ENCODE measurements at places on chromosomes 1 and 21.
A peak's percentile ranks its signal among the peaks of the same experiment; 100 is the strongest.

DNA sequence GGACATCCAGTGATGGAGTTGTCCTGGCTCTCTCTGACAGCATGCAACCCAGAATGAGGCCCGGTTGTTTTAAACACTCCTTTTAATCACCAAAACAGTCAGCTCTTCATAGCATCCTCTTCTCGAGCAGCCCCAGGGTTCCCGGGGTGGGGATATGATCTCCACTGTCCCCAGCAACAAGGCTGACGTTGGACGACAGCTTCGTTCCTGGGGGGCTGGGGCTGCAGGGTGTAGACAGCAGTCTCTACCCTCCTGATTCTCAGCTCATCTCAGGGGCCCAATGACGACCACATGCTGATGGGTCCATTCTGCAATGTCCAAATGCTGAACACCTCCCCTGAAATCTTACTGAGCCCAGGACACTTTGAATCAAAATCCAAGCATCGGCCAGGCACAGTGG lies 27.0 kb downstream of the TRIM11 start:
- DNase-seq = no peak

DNA sequence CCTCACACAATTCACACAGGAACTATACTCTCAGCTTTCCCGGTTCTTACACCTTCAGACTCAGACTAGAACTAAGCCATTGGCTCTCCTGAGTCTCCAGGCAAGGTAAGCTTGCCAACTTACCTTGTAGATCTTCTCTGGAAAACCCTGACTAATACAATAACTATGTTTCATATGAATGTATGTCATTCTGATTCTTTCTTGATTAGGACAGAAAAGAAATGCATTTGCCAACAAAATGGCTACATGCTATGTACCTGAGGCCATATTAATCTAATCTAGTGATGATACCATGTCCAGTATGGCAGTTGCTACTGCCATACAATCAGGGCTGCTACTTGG lies 9.8 kb upstream of the ZSWIM5 start:
- no peak for DNase-seq

DNA sequence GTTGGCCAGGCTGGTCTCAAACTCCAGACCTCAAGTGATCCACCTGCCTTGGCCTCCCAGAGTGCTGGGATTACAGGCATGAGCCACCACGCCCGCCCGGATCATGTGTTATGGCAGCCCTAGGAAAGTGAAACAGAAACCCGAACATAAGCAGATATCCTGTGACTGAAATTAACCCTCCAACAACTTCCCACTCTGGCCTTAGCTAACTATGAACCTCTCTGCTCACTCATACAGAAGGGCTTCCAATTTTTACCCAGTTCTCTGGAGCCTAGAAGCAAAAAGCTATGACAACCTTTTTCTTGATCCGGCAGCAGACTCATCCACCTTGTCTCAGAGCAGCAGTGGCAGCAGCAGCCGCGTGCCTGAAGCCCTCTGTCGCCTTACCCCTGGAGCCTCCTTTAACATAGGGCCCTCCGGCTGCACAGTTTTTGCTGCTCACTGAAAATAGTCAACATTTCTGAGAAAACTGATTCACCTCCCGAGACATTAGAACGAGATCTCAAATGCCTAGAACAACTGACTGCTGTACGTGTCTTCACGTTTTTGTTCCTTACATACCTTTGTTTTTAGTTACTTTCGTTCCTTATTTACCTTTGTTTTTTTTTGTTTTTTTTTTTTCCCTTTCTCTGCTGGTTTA lies 9.3 kb downstream of the CBR1 start:
- no peak for DNase-seq

- DNase-seq = no peak
Measured at GRCh38 chr1:65717815-65718454, 74.8 kb upstream of the PDE4B start.

DNA sequence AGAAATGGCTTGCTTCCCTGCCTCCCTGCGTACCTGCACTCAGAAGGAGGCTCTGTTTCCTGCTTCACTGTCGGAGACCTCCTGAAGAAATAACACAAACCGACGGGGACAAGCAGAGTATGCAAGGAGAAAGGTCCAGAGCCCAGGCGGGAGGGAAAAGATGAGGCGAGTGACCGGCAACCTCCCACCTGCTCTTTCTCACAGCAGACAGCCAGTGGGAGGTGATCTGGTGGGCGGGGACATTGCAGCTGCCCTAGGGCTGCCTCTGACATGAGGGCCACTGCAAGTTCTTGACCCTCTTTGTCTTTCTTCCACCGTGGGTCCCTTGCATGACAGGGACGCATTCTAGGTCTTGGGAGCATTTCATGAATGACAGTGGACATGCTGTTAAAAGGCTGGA lies 368.2 kb downstream of the CAMTA1 start:
- no peak for DNase-seq

DNA sequence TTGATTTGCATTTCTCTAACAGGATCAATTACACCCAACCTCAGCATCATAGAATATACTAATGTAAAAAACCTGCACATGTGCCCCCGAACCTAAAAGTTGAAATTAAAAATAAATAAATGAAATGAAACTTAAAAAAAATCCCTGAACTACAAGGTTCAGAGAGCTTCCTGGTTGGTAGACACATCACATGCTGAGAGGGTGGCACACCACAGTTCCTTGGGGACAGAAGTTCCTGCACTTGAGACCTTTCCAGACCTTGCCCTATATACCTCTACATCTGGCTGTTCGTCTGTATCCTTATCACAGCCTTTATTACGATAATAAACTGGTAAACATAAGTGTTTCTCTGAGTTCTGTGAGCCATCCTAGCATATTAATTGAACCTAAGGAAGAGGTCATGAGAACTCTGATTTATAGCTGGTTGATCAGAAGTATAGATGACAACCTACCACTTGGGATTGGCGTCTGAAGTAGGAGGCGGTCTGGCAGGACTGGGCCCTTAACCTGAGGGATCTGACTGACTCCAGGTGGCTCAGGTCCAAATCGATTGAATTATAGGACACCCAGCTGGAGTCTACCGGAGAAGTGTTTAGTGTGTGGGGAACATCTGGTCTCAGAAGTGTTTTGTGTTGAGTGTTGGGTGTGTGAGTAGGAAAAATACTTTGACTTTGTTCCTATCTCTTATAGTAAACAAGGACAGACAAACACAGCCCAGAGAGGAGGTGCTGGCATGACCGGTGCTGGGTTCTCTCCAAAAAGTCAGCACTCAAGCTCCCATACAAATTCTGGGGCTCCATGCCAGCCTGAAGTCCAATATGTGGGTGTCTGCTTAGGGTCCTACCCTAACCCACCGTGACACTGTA lies 19.0 kb downstream of the C1orf115 start:
- DNase-seq = no peak

- peak; percentile 56 for DNase-seq
Measured at GRCh38 chr1:10060311-10061100, 27.7 kb downstream of the UBE4B start.

GRCh38 chr1:159554261-159554660 lies 18.5 kb upstream of the OR10J5 start:
- no peak for DNase-seq

DNA sequence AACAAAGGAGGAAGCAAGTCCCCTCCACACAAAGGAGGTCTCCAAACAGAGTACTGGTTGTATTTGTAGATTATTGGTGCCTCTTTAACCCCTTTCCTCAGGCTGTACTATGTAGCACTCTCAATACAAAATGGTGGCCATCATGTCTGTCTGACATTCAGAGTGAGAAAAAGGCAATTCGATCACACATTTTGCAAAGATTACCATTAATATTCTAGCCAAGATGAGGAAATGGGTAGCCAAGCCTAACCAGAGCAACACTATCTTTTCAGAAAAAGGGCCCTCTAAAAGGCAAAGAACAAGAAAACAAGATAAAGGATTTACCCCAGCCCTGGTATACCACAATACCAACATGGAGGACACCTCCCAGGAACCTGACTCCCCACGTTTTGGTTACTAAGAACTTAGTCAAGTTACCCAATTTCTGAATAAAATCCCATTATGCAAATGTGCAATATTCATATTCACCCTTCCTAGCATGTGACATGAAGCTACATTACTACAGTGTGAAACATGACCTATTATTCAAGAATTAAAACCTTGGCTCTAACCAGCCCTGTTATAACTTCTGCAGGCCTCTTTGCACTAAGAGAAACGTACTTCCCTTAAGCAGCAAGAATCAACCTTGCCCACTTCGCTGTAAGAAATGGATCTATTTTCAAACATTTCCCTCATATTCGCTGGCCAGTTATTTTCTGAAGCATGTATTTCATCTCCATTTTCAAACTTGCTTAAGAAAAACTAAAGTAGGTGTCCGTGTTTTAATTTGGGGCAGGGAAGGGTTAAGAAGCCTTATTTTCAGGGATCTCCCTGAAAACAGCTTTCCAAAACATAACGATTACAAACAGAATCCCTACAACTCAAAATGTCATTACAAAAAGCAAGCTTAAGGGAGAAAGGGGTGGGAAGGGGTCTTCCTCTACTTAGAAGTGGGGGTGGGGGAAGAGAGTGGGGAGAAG lies 2.1 kb downstream of the KDM5B start:
- DNase-seq = no peak

- peak; percentile 86 for DNase-seq
Measured at GRCh38 chr1:94299627-94300553, 62.5 kb upstream of the ARHGAP29 start.

Measured in dermis microvascular lymphatic vessel endothelial cell (primary cell).